Gastrocnemius medialis (tissue), 4 donors: ENCODE measurements at places on chromosomes 3 and 15. TPM values are rescaled to one million over a fixed set of nuclear protein-coding genes. Genes with fewer than 3 reads are reported as not detected.

- no peak for DNase-seq
These were observed 300.0 kb downstream of the CADM2 start for GRCh38 chr3:85258819-85259218.

Gene CCR9
- total RNA-seq = 0.09 TPM

Gene TRIM71
- total RNA-seq = not detected

- DNase-seq = no peak
These were observed 28.3 kb downstream of the RFT1 start for GRCh38 chr3:53101956-53102355.
